ENCODE measurements at places on chromosomes 6 and 20.

- DNase-seq, result no peak
Observed at GRCh38 chr6:109713097-109713496, 22.0 kb downstream of the FIG4 start.

DNA sequence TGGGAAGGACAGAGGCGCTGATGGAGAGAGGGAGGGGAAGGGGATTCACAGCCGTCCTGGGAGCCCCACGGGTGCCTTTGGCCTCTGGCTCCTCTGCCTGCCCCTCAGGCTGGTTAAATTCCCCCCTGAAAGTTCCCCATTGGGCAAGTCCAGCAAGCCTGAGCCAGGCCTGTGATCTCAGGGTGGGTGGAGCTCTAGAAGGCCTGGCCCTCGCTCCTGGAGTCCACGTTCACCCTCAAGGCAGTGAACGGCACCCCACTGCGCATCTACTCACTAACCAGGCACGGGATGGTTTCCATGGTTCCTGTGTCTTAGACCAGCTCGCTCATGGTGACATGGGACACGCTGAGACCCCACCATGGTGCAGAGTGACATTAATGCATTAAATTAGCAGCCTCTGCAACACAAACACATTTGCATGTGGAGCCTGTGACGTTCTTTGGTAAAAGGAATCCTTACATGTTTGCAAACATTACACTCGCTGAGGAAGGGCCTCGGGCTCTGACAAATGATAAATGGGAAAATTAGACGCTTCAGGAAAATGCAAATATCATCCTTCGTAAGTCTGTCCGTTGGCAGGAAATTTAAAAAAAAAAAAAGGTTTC, 452.7 kb downstream of the PREX1 start:
- DNase-seq, result no peak

- DNase-seq, result no peak
Observed at GRCh38 chr6:47752801-47753200, 29.0 kb upstream of the OPN5 start.

- DNase-seq, result no peak
Observed at GRCh38 chr20:50130995-50131394, 18.0 kb upstream of the UBE2V1 start.

All from activated gamma-delta T cell treated with Interleukin-2 at 50 U/mL for 16 hours (primary cell).